Nephron progenitor cell (in vitro differentiated cells): ENCODE measurements at places on chromosomes 13 and 19.

DNA sequence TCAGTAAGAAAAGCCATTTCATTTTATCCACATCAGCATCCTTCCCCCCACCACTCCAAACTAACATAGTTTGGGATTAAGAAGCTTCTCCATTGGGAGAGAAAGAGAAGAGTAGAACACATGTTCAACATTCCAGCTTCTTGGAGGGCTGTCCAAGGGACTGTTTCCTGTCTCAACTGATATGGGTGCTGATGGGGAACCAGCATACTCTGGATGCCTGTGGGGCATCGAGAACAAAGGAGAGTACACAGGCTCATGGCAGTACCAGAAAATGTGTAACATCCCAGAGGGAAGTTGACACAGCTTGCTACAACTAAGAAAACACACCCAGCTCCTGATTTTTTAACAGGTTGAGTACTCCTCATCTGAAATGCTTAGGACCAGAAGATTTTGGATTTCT lies 24.7 kb downstream of the SUCLA2 start:
- DNase-seq: no peak

DNA sequence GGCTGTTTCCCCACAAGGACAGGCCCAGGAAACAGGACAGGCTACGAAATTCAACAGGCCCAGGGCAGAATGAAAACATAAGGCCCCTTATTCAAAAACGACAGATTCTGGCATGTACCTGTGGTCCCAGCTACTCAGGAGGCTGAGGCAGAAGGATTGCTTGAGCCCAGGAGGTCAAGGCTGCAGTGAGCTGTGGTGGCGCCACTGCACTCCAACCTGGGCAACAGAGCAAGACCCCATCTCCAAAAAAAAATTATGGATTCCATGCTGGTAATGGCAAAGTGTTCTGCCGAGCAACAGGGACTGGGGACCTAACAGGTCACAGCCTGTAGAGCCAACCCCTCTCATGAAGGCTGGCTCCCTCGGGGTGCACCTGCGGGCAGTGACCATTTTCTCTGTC lies 52.6 kb upstream of the USE1 start:
- DNase-seq: no peak

DNA sequence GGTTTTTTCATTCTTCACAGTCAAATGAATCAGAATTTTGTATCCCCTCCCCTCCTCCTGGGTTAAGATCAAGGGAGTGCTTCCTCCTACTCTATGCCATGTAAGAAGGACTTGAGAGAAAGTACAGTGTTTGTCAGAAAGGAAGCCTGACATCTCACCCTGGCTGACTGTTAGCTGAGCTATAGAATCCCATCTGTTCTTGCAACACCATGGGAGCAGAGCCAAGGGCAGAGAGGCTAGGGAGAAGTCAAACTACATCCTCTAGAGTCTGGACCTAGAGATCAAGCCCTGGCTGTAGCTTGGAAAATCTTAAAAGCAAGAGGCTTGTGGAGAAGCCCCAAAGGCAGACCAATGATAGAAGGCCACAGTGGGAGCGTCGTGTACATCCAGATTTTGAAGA lies 145.9 kb downstream of the OLFM4 start:
- DNase-seq: no peak

DNA sequence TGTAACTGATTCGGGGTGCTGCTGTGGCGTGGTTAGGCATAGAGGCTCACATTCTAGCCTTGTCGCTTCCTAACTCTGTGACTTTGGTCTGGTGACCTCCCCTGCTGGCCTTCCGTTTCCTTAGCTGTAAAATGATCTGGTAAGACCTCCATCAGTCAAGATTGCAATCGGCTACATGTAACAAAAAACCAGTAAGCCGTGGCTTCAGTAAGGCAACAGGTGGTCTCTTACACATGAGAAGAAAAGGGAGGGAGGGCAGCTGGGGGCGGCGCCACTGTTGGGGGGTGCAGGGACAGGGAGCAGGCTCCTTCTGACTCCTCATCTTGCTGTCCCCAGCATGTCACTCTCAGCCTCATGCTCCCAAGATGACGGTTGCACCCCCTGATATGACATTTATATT lies 148.0 kb downstream of the SIPA1L3 start:
- peak; percentile 42 for DNase-seq

DNA sequence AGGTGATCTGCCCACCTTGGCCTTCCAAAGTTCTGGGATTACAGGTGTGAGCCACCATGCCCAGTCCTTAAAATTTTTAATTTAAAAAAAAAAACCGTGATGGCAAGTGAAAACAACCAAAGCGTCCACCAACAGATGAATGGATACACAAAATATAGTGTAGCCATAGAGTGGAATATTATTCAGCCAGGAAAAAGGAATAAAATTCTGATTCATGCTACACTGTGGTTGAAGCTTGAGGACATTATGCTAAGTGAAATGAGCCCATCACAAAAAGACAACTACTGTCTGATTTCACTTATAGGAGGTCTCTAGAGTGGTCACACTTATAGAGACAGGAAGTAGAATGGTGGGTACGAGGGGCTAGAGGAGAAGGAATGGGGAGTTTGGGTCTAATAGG lies 26.3 kb upstream of the KLF2 start:
- DNase-seq: no peak
